ENCODE measurements at places on chromosomes 16 and 17.

DNA sequence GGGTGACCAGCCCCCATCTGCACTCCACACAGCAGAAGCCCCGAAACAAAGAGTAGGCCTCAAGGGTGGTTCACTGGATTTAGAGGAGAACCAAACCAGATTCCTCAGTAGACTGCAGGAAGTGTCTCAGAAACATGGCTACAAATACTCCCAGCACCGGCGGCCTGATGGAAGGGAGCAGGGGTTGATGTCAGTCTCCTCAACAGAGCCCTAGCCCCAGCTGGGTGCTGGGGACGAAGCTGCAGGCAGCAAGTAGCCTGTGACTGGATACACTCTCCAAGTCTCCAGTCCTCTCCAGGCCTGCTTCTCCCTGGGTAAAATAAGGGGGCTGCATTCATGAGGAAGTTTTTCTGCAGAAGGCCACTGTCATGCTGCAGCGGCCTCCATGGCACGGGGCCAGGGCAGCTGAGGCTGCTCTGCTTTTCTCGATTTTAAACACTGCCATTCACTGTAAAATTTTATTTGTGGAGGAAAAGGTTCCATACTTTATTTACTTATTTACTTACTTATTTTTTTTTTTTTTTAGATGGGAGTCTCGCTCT, 36.7 kb upstream of the SREBF1 start:
- no peak for DNase-seq

GRCh38 chr17:18380471-18381157, 3.0 kb downstream of the EVPLL start:
- no peak for DNase-seq

- peak; percentile 12 for DNase-seq
Measured at GRCh38 chr16:57802341-57803133, at the start of gene KIFC3. KIFC3 (minus strand) TSS chr16:57802491; CDS start chr16:57798243, 4,248 bp downstream.

DNA sequence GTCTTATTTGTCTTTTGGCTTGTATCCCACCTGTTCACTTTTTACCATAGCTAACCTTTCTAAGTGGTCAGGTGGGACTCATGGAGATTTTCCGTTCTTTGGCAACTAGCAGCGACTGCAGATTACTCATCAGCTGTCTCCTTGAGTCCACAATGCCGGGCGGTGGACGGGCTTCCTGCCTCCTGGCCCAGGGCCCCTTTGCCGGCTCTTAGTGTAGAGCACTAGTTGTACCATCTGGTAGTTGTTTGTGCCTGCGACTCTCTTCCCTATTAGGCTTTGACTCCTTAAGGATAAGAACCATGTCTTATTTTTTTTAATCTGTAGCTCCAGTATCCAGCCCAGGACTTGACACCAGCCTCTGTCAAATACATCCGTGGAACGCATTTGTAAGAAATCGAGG, 399.9 kb downstream of the WWOX start:
- no peak for DNase-seq

- DNase-seq = peak; percentile 78
Measured at GRCh38 chr16:57807968-57808528, 5.8 kb upstream of the KIFC3 start.

DNA sequence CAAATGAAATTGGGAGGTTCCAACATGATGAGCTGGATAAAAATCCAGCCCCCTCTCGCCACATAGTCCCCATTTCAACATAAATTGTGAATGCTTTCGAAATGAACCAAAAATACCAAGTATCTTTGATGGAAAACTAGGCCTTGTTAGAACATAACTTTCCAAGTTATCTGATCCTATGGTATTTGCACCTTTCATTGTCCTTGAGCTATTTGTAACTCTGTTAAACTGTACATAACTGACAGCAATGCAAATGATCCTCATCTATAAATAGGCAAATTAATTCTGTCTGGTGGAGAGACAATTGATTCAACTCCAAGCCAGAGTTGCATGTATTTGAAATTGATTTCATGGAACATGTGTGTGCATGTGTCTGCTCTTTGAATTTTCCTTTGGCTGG, 18.2 kb downstream of the CMTM4 start:
- no peak for DNase-seq

DNA sequence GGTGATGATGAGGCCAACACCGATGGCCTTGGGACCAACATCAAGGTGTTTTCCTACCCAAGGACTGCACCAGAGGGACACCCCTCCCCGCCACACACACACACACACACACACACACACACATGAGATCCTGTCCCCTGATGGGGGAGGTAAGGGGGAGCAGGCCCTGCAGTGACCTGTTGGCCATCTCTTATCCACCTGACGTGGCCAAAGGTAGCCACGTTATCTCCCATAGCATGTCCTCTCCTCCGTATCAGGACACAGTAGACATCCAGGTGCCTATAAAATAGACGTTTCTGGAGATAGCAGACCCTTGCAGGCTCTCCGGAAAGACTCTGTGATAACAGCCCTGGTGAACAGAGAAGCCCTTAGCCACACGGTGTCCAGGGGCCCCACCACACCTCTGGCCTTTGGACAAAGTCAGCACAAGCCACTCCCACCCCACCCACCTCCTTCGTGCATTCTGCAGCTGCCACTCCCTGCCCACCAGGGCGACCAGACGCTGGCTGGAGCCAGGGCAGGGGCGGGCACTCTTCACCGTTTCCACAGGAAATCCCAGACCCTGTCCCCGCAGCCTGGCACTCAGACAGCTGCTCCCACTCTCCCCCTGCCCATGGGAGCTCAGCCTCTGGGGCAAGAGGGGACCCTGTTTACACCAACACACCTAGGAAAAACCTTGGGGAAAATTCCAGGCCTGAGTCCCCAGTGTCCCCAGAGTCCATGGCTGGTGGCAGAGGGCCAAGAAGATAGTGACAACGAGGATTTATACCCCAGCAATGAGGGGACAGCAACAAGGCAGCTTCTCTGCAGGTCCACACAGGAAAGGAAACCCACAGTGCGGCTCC, 15.4 kb upstream of the ENPP7 start:
- no peak for DNase-seq

- DNase-seq = no peak
Measured at GRCh38 chr16:4414187-4414917, 2.0 kb downstream of the CORO7 start.

DNA sequence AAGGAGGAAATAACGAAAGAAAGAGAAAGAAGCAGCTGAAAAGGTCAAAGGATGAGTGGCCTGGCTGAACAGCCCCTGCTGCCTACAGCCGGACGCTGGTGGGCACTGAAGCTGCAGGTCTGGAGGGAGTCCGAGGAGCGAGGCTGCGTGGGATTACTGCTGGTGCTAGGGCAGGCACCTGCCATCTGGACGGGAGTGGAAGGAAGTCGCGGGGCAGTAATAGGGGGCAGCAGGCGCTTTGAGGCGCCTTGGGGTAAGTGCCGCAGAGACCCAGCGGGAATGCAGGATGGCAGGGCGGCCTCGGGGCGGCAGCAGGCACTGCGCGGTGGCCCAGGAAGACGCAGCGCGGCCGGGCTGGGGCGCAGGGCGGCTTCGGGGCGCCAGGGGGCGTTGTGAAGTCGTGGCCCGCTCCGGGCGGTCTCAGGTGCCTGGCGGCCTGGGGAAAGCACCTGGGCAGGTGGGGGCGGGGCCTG, 303 bp upstream of the SCNN1G start:
- DNase-seq = peak; percentile 24

- no peak for DNase-seq
Measured at GRCh38 chr16:85210423-85211169, 98.3 kb upstream of the CIBAR2 start.
